SHP77 treated with DMSO at 0.1 percent for 48 hours (cell line): ENCODE measurements at places on chromosomes 1 and 21.

- peak; percentile 17 for DNase-seq
Measured at GRCh38 chr1:11838349-11839272, 9.0 kb downstream of the NPPA start.

DNA sequence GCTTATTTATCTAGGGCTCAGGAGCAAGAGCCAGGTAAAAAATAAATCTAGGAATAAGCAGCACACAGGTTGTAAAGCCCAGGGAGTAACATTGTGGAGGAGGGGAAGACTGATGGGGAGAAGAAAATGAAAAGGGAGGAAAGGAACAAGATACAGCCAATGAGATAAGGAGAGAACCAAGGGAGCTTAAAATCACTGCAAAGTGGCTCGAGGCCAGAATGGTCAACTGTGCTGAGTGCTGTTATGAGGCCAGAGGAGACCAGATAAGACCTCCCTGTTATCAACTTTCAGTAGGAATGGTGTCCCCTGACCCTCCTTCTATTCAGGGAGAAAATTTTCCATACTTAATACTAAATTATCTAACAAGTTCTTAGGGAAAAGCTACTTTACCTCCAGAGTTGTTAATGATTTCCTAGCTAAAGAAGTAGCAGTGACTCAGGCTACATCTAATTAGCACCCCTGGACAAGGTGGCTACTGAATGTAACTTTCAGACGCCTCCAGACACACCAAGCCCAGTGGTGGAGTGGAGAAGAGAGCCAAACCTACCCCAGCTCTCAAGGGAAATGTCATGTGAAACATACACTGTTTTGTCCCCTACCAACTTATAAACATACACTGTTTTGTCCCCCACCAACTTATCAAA is 25.5 kb downstream of the ENAH start:
- DNase-seq = no peak

- DNase-seq = no peak
Measured at GRCh38 chr1:20538760-20539551, 13.4 kb upstream of the FAM43B start.

DNA sequence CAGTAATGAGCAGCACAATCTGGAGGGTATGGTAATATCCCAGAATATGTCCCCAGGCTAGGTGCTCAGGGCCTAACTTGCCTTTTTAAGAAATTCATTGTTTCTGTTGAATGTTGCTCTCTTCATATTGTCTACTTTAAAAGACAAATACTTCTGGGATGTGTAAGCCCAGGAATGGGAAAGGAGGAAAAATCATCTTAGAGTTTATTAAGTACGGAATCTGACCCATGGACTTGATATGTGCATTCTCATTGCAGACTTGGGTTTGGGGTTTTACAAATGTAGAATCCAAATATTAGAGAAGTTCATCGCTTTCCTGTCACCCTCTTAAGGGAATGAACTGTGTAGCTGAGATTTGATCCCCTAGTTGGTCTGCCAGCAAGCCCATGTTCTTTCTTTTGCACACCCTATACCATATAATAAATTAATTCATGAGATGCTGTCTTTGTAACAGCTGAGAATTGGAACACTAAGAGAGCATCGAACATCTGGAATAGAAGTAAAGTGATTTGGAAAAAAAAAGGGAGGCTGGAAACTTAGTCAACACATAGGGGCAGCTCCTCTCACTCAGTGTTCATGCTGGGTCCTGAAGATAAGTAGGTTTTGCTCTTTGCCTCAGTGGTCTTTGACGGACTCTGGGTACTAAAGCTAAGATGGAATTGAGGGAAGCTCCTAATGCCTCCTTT is 235.8 kb upstream of the C1orf105 start:
- DNase-seq = no peak

- DNase-seq = no peak
Measured at GRCh38 chr1:207742850-207743555, 8.9 kb upstream of the CD46 start.

DNA sequence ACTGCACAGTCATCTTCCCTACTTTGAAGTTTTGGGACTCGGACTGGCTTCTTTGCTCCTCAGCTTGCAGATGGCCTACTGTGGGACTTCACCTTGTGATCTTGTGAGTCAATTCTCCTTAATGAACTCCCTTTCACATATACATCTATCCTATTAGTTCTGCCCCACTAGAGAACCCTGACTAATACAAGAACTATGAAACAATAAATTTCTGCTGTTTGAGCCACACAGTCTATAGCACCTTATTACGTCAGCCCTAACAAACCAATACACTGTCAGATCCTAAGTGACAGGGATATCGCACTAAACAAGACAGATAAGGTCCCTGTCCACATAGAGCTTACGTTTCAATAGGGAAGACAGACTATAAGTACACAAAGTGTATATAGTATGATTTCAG is 120.1 kb downstream of the PLPP3 start:
- no peak for DNase-seq

DNA sequence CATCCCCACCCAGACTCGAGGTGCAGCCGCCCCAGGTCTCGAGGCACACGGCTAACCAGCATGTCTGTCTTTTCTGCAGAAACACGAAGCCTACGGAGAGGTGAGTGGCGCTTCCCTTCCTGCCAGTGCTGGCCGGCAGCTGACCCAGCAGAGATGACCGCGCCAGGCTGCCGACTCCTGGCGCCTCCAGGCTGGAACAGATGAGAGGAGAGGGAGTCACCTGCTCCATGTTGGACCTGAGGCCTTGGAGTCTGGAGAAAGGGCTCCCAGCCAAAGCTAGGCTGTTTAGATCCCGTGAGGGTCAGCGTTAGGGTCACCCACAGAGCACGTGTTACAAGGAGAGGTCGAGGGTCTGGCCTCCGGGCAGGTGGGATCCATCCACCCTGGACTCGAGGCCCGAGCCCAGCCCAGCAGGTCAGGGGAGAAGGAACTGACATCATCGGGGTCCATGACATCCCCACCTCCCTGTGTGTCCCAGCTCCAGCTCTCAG is 14.9 kb downstream of the COL6A2 start:
- no peak for DNase-seq

DNA sequence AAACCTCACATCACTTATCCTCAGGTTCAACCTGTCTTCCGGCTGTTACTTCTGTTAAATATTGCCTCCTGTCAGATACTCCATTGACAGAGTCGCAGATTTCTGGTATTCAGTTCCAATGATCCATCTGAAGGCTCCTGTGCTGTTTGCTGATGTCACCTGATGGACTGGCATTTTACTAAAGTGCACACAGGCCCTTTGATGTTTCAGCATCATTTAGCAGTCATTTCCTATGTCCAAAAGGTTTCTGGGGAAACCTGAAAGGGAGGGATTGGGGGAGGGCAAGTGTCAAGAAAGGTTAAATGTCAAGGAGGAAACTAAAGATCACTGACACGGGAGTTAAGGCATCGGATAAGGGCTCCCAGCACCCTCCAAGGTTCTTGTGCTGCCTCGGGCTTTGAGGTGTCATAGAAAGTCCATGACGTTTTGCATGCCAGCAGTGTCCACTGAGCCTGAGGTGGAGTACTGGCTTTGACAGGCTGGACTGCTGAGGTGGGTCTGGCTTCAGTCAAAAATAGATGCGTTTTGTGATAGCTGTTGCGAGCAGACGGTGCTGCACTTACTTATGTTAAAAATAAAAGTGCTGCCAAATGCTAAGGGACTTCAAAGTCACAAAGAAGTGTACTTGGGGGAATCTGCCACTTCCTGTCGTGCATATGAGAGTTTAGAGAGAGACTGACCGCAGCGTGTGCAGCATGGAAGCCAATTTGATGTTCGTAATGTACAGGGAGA is 30.8 kb downstream of the XCL2 start:
- DNase-seq = no peak

- DNase-seq = peak; percentile 13
Measured at GRCh38 chr1:56326056-56326455, 253.3 kb downstream of the PLPP3 start.

- no peak for DNase-seq
Measured at GRCh38 chr1:169879034-169879840, 14.5 kb downstream of the SCYL3 start.

DNA sequence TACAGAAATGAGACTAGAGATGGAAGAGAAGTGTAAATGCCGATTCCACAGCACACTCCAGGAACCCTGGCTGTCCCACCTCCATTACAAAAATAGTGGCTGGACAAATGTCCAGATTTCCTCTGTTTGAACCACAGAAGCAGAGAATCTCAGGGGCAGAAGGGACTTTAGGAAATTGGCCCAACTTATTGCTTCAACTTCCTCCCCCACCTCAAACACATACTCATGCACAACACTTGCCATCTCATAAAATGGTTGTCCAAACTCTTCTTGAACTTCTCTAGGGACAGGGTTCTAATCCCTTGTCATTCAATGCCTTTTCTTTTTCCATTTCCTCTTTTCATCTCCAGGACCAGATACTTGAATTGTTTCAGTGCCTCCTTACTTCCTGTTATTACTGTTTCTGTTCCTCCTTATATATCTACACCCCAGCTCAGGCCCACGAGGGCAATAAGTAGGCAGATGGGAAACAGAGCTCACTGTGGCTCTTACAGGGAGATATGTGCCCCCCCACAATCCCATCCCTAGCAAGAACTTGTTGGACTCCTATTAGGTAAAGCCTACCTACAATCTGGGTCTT is 8.5 kb upstream of the B4GALT3 start:
- DNase-seq = no peak

GRCh38 chr1:162389021-162389818 is 7.7 kb downstream of the C1orf226 start:
- DNase-seq = no peak

DNA sequence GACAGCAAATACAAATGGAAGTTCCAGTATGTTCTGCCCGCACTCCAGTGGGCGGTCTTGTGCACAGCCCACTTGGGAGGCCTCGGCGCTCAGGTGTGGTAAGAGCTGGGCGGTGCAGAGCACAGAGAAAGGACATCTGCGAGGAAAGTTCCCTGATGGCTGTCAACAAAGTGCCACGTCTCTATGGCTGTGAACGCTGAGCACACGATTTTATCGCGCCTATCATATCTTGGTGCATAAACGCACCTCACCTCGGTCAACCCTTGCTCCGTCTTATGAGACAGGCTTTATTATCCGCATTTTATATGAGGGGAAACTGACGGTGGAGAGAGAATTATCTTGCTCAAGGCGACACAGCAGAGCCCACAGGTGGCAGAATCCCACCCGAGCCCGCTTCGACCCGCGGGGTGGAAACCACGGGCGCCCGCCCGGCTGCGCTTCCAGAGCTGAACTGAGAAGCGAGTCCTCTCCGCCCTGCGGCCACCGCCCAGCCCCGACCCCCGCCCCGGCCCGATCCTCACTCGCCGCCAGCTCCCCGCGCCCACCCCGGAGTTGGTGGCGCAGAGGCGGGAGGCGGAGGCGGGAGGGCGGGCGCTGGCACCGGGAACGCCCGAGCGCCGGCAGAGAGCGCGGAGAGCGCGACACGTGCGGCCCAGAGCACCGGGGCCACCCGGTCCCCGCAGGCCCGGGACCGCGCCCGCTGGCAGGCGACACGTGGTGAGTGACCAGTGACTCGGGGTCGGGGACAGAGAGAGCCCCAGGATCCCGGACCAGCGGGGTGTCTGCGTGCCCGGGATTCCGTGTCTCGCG is at the start of gene IL12RB2:
IL12RB2 (plus strand) TSS at position 623 of the 810 bp plus-strand sequence. CDS start 12,496 bp downstream, outside the sequence.
- no peak for DNase-seq

DNA sequence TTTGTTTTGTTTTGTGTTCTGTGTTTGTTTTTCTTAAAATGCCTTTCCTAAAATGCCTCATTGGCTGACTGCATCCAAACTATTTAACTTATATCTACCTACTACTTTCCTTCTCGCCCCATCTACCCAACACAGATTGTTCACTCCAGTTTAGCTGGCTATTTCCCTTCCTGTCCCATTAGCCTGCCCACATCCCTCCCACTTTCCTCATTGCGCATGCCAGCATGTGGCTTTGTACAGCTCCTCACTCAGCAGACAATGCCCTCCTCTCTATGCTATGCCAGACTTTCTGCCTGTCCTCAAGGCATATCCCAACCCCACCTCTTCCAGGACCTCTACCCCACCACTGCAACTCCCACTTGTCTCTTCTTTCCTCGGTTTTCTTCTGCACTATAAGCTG is 94.7 kb upstream of the C1orf21 start:
- DNase-seq = no peak

GRCh38 chr1:14138135-14138506 is 438.1 kb downstream of the PRDM2 start:
- DNase-seq = no peak

DNA sequence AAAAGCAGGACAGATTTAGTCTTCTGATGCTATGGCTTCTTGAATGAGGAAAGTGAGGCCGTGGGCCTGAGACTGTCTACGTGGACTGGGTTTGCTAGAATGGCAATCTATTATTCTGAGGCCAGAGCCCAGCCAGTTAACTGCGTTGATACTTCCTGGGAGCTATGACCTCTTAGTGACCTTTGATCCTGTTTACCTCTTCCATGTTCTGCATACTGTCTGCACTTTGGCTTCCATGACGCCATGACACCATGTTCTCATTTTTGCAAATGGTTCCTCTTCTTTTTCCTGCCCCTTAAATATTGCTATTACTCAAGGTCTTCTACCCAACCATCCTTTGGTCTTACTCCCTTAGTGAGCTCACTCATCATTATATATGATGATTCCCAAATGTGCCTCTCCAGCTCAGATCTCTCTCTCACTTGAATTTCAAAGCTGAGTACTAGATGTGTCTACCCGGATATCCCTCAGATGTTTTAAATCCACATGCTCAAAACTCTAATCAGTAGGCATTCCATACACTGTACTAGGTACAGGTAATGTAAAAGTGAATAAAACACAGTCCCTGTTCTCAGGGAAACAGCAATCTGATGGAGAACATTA is 66.1 kb upstream of the ATP1A1 start:
- DNase-seq = no peak

- no peak for DNase-seq
Measured at GRCh38 chr1:82160036-82160435, 359.3 kb downstream of the ADGRL2 start.

- DNase-seq = no peak
Measured at GRCh38 chr1:100382657-100383056, 30.4 kb downstream of the CDC14A start.

DNA sequence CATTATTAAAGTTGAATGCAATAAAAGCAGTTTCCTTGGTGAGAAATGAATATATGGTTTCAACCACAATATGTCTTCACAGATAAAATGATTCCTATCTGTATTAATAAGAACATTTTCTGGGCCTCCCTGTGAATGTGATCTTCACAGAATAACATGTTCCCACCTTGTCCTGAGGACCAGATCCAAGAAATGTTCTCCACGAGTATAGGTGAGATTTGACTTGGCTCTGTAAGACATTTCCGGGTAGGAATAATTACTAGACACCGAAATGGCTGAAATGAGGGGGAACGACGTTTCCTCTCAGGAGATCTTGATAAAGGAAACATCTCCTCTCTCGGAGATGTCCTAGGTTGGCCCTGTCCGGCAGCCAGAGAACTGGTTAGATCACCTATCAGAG is 61.4 kb downstream of the CLIC6 start:
- no peak for DNase-seq

- DNase-seq = no peak
Measured at GRCh38 chr1:44296806-44297205, 58.3 kb downstream of the ERI3 start.

DNA sequence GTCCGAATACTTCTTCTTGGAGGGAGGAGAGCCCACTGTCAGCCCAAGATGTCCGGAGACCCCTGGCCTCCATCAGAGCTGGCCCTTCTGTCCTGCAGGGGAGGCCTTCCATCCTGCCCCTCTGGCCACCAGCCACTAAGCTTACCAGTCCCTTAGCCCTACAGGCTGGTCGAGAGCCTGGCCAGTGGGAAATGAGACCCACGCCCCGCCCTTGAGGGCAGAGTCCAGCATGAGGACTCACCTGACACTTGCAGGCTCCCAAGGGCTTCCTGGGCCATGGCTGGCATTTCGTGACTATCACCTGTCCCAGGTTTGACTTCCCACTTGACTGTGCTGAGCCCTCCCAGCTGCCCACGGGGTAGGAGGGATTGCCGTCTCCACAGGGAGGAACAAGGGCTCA is 361.8 kb upstream of the VAMP3 start:
- DNase-seq = no peak

- no peak for DNase-seq
Measured at GRCh38 chr1:171809834-171810233, 28.4 kb downstream of the METTL13 start.
